ENCODE measurements at places on chromosomes 2 and 18.
A peak's percentile ranks its signal among the peaks of the same experiment; 100 is the strongest.

GRCh38 chr2:73021371-73022010, 50.0 kb downstream of the SFXN5 start:
- DNase-seq, result no peak

GRCh38 chr18:29164020-29164706, 987.2 kb upstream of the CDH2 start:
- no peak for DNase-seq

GRCh38 chr2:64607381-64608304, 46.1 kb downstream of the SERTAD2 start:
- DNase-seq, result no peak

GRCh38 chr2:130972410-130972809, 120.8 kb downstream of the FAM168B start:
- peak; percentile 41 for DNase-seq

GRCh38 chr2:74887445-74887951, 53.6 kb downstream of the HK2 start:
- DNase-seq, result no peak

Data from CD4-positive, alpha-beta T cell treated with Interleukin-2 at 100 ng/mL for 4 hours (primary cell).